ENCODE measurements at places on chromosomes 5 and 9.

- DNase-seq: no peak
These were observed 61.0 kb upstream of the TEX48 start for GRCh38 chr9:114742947-114743346.

DNA sequence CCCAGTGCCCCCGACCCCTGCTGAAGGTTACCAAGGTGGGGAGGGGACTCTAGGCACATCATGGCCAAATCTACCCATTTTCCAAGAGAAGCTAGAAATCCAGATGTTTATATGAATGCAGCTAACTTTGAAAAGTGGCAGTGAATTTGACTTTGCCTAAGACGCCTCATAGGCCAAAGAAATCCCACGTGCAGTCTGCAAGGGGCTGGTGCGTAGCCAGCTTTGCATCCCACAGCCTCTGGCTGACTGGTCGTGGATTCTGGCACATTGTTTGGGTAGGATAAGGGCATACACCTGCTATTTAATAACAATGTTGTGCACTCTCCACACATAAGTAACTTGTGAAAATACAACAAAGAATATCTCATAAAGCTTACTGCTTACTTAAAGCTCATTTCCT, 3.5 kb upstream of the GADD45G start:
- no peak for DNase-seq

GRCh38 chr9:109198736-109199382, 31.8 kb upstream of the FRRS1L start:
- no peak for DNase-seq

DNA sequence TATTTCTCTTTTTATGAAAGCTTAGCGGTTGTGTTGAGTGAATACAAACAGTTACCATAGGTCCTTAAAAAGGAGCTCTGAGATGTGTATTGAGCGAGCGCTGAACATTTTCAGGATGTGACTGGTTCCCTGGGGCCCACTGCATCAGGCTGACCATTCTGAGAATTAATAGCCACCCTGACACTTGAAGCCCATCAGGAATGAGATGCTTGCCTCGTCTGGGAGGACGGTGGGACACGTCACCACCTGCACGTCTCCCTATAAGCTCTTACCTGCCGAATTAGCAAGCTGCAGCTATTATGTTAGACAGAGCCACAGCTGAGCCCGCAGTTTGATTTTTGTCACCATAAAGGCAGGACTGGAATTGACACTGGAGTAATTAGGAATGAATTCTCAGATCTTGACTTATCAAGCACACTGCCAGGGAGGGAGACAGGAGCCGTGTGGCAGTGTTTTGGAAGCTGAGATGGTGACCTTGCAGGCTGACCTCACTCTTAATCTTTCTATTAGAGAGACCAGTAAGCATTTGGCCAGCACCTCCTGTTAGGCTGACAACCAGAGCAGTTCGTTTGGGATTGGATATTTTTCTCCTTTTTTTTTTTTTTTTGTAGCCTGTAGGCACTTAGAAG, 373.1 kb upstream of the WWC1 start:
- DNase-seq: no peak

DNA sequence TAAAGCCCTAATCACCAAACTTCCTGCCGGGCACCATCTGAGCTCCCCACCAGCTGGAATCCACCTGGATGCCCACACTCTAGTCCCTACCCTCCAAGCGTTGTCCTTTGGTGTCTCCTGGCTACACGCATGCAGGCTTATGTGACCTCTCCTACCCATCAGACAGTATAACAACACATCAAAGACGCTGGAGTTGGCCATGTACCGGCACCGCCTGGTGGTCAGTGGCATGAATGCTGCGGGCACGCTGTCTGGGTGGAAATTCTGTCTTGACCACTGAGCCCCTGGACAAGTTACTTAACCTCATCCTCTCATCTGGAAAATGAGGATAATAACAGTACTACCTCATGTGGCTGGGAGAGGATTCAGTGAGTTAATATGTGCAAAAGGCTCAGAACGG, 23.4 kb upstream of the CORO2A start:
- no peak for DNase-seq

DNA sequence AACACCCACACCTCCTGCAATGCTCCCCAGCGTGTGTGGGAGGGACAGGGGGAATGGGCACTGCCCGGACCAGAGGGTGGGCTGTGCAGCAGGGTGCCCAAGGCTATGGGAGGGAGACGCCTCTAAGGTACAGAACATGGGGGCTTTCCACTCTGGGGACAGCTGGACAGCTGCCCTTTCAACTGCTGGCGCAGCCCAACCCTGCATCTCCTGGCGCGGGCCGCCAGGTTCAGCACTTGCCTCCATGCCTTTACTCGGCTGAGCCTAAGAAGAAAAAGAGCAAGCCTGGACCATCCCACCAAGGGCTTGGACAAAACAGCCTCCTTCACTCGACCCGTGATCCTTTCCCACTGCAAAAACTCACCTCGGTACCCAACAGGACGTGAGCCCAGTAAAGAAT, 15.0 kb downstream of the AK8 start:
- DNase-seq: no peak

DNA sequence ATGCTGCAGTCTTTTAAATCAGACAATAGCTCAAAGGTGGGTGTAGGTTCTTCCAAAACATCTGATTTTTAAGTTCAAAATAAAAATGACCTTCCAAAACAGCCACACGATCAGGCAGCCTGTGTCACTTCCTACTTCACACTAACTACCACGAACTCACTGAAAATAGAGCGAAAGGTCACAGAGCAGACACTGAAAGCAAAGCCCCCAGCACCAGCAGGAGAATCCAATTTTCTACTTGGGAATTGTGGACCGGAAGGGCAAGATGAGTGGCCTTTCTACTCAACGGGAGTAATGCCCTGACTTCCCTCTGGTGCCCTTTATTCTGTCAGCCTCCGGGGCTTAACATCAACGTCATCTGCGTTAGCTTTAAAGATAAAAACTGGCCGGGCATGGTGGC, 107.8 kb upstream of the FAM120A start:
- no peak for DNase-seq

DNA sequence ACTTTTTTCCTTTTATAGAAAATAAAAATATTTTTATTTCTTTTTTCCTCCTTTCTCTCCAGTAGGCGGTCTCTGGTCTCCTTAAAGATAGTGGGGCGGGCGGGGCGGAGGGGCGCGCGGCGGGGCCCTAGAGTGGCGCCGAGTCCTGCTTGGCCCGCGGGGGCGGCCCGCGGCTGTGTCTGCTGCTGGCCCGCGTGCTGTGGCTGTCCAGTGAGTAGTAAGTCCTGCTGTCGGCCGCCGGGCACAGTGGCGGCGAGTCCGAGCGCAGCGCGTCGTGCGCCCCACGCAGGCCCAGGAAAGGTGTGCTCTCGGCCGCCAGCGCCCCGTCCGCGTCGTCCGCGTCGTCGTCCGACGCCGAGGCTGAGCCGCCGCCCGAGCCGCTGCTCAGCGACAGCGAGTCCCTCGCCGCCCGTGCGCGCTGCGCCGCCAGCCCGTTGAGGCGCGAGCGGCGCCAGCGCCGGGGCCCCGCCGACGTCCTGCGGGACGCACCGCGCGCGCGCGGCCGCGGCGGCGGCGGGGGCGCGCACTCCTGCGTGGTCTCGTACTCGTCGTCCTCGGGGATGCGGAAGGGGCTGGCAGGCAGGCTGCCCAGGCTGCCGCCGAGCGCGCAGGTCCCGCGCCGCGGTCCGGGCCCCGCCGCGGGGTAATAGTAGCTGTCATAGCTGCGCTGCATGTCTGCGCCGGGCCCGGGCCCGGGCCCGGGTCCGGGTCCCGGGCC, 52.3 kb downstream of the PSD2 start:
- DNase-seq: peak; percentile 79

- DNase-seq: no peak
These were observed 137.6 kb upstream of the WWC1 start for GRCh38 chr5:168153876-168154270.

DNA sequence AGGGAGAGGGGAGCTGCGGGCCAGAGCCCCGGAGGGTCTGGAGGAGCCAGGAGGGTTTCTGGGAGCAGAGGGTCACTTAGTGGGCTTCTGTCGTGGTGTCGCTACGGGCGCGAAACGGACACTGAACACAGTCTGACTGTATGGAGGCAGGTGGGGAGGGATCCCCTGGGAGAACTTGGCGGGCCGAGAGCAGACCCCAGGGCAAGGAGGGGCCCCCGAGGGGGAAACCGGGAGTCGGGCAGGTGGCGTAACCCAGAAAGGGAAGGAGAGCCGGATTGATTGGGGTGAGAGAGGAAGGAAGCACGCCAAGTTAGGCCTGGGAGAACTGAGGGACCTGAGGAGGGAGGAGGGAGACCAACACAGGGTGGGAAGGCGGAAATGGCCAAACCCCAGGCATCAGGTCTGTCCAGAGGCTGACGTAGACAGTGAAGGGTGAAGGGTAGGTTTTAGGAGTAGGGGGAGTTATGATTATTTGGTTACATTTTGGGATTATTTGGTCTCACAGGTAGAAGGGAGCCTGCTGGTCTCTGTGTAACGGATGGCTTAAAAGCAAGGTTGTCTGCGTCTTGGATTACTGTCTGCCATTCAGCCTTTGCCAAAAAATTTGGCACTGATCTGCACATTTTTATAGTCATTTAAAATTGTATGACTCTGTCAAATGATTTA, 3.3 kb upstream of the MSMP start:
- no peak for DNase-seq

- DNase-seq: no peak
These were observed 24.2 kb downstream of the NEK6 start for GRCh38 chr9:124281931-124282371.
